ENCODE measurements at places on chromosomes 16 and 17.

- peaks cover 35% of the 10 kb centered on the region for H3K4me1 ChIP-seq
- H3K27ac ChIP-seq = peak overlapping the region; percentile 59
- H3K27me3 ChIP-seq = no peaks in the 10 kb centered on the region
- H3K4me3 ChIP-seq = no peak overlapping the region
Measured at GRCh38 chr17:2043785-2044184, 2.0 kb downstream of the OVCA2 start.

DNA sequence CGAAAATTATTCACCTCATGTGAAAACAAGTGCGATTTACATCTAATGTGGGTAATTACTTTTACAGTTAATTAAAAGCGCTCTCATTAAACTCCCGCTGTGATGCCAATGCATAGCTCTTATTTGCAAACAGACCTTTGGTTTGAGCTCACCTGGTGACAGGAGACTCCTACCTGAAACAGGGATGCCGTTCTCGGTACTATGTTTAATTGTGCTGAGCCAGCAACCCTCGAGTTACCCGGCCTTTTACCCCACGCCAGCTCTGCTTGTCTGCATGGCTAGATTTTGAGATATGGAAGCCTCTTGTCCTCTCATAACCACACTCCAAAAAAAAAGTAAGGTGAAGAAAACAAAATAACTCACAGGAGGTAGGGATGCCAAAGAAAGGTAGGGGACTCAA is 690.4 kb upstream of the RBFOX1 start:
- no peaks in the 10 kb centered on the region for H3K36me3 ChIP-seq
- H3K4me3 ChIP-seq = no peak overlapping the region
- H3K27me3 ChIP-seq = no peaks in the 10 kb centered on the region
- DNase-seq = no peak

GRCh38 chr16:57994778-57995177 is 5.7 kb downstream of the ZNF319 start:
- H3K4me3 ChIP-seq = no peak overlapping the region
- no peak for DNase-seq
- H3K36me3 ChIP-seq = peaks cover 2% of the 10 kb centered on the region
- H3K27ac ChIP-seq = no peak overlapping the region
- H3K4me1 ChIP-seq = peaks cover 15% of the 10 kb centered on the region

GRCh38 chr17:49931416-49932137 is 37.4 kb upstream of the DLX4 start:
- peaks cover 22% of the 10 kb centered on the region for H3K4me1 ChIP-seq
- DNase-seq = no peak
- no peak overlapping the region for H3K4me3 ChIP-seq
- no peak overlapping the region for H3K27ac ChIP-seq
- no peaks in the 10 kb centered on the region for H3K36me3 ChIP-seq

DNA sequence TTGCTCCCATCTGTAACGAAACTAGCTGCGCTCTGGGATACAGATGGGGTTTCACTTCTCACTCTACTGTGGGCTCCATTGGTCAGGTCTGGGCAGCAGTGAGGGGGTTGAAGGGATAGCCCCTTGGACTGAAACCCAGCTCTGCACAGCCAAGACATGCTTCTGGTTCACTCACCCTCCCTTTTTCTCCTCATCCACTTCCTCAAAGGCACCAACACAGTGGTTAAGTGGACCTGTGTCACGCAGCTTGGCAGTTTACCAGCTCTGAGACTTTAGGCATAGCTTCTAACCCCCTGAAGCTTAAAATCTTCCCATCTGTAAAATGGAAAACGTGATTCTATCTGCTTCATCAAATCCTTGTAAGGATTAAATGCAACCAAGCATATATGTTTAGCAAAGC is 11.5 kb upstream of the KRT38 start:
- H3K4me1 ChIP-seq = no peaks in the 10 kb centered on the region
- H3K27ac ChIP-seq = no peak overlapping the region
- no peak for DNase-seq

DNA sequence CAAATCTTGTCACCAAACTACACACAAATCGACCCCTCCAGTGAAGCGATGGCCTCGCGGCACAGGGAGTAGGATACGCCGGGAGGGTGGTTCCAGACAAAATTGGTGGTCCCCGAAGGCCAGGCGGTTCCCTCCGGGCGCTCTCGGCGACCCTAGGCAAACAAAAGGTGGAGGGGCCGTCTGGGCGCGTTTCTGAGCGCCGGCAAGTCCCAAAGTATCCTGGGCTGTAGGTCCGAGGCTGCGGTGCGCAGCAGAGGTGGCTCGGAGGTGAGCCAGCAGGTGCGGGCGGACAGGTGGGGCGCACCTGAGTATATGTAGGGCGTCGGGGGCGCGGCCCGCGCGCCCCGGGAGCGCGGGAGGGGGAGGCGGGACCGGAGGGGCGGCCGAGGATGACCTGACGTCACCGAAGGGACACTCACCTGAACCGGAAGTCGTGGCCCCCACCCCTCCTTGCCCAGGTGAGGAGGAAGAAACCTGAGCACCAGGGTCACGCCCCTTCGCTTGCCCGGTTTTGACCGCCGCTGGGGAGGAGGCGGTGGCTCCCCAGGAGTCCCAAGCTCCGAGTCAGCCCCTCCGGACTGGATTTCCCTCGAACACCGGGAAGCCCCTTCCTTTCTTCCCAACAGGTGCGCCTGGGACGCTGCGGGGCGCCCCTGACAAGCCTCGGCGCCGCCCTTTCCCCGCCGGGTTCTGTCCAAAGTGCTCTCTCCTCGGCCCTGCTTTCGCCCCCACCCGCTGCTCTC is at the start of gene CLDN7:
CLDN7 (minus strand) TSS at position 287 of the 743 bp plus-strand sequence. CDS start 435 bp downstream, outside the sequence.
- peaks cover 12% of the 10 kb centered on the region for H3K4me1 ChIP-seq
- DNase-seq = no peak
- peaks cover 14% of the 10 kb centered on the region for H3K27me3 ChIP-seq
- H3K27ac ChIP-seq = no peak within 1 kb of the TSS

DNA sequence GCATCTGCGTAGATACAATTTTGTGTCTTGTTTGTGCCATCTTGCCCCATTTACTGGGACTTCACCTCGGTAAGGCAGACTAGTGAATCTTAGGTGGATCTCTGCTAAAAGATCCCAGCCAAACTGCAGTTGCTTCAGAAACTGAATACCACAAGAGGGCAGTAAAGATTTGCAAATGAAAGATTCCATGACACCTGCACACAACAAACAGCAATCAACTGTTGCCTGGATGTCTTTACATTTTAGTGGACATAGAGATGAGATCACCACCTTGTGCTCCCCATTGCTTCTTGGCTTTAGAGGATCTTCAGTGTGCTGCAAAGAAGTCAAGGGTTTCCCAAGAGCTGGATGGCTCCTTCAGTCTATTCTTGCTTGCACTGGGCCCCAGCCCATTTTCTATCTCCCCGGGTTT is 119.2 kb upstream of the CACNG5 start:
- no peaks in the 10 kb centered on the region for H3K36me3 ChIP-seq
- H3K4me1 ChIP-seq = no peaks in the 10 kb centered on the region
- peak; percentile 43 for DNase-seq
- no peak overlapping the region for H3K27ac ChIP-seq

DNA sequence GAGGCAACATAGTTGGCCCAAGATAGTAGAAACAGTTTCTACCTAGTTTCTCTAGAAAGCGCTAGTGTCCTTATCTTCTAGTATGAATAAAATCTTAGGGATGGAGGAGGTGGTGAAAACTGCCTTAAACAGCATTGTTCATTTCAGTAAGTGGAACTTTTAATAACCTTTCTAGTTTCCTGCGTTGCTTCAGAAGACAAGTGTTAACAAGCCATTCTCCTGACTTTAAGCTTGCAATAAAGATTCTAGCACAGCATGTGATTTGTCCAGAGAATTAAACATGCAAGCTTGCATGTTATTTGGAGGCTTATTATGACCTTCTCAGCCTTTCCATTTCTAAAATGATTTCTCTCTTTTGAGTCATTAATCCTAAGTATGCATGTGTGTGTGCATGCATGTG is 72.3 kb downstream of the TANGO6 start:
- H3K4me3 ChIP-seq = no peak overlapping the region
- no peaks in the 10 kb centered on the region for H3K27me3 ChIP-seq
- no peak for DNase-seq
- H3K36me3 ChIP-seq = peaks cover 10% of the 10 kb centered on the region
- no peak overlapping the region for H3K27ac ChIP-seq

- peaks cover 13% of the 10 kb centered on the region for H3K4me1 ChIP-seq
- H3K4me3 ChIP-seq = no peak overlapping the region
- H3K36me3 ChIP-seq = peaks cover 9% of the 10 kb centered on the region
- no peaks in the 10 kb centered on the region for H3K27me3 ChIP-seq
- no peak for DNase-seq
- H3K27ac ChIP-seq = no peak overlapping the region
Measured at GRCh38 chr17:2386400-2387085, 14.3 kb downstream of the MNT start.

GRCh38 chr17:42422958-42423712 is at the start of gene CAVIN1:
TSS of gene CAVIN1 (minus strand) at chr17:42423256. CDS start at chr17:42423097, 159 bp downstream.
- no peaks in the 10 kb centered on the region for H3K36me3 ChIP-seq
- peak within 1 kb of the TSS; percentile 91 for H3K27ac ChIP-seq
- H3K27me3 ChIP-seq = no peaks in the 10 kb centered on the region
- peak within 1 kb of the TSS; percentile 96 for H3K4me3 ChIP-seq

- no peaks in the 10 kb centered on the region for H3K27me3 ChIP-seq
- no peak overlapping the region for H3K27ac ChIP-seq
- H3K4me1 ChIP-seq = no peaks in the 10 kb centered on the region
Measured at GRCh38 chr16:87368029-87368770, 15.4 kb downstream of the FBXO31 start.

DNA sequence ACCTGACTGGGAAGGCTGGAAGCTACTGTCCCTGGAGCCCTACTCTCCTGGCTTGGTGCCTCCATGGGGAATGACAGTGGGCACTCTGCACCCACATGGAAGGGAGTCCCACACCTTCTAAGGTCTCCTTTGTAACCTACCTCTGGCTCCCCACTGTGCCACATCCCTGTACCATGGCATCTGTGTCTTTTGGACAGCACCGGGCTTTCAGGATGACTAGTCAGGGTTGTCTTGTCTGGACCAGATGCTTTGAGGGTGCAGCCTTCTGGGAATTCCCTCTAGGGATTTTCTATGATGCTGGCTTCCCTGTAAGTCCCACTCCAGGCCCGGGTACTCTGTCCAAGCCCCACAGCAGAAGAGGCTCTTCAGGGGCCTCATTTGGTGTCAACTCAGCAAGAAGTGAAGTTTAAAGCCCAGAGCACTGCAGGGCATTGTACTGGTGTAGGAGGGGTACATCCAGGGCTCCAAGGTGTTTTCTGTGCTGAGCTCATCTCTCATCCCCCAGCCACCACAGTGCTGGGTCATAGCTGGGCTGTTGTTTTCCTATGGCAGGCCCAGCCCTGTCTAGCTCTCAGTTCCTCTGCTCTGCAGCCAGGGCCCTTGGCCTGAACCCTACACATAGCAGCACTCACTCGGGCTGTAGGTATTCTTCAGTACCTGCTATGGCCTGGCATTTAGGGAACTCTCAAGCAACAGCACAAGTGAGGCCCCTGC is 255.3 kb downstream of the CPPED1 start:
- no peak for DNase-seq
- H3K27me3 ChIP-seq = no peaks in the 10 kb centered on the region
- H3K36me3 ChIP-seq = no peaks in the 10 kb centered on the region
- peaks cover 9% of the 10 kb centered on the region for H3K4me1 ChIP-seq
- no peak overlapping the region for H3K4me3 ChIP-seq
- H3K27ac ChIP-seq = no peak overlapping the region

DNA sequence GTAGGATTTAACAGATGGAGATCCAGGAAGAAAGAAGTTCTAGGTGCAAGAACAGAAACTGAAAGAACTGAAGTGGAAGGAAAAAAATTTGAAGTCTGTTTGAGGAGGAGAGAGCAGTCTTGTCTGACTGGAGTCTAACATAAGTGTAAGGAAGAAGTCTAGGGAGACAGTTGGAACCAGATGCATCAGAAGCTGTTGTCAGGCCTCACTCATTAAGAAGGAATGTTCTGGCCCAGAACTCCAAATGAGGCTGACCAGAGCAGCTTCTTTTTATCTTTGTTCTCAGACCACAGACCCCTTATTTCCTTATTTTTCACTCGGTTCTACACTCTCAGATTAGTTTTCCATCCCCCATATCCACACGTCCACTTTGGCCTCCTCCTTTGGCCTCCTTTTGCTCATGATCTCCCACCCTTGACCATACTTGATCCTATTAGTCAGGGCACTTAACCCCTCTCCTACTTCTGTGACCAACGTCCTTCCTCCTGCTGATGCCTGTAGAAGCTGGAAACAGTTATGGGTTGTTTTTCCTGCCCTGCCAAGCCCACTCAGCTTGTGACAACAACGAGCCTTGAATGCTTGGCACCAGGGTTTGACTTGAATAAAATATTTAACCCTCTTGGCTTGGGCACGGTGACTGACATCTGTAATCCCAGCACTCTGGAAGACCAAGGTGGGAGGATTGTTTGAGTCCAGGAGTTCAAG is 7.0 kb upstream of the MYH2 start:
- no peak overlapping the region for H3K27ac ChIP-seq
- H3K27me3 ChIP-seq = no peaks in the 10 kb centered on the region
- no peaks in the 10 kb centered on the region for H3K36me3 ChIP-seq
- H3K4me3 ChIP-seq = no peak overlapping the region
- H3K4me1 ChIP-seq = no peaks in the 10 kb centered on the region

GRCh38 chr16:84753412-84754326 is 53.9 kb downstream of the USP10 start:
- no peaks in the 10 kb centered on the region for H3K36me3 ChIP-seq
- no peak overlapping the region for H3K27ac ChIP-seq
- DNase-seq = no peak
- no peak overlapping the region for H3K4me3 ChIP-seq
- H3K27me3 ChIP-seq = no peaks in the 10 kb centered on the region
- peaks cover 15% of the 10 kb centered on the region for H3K4me1 ChIP-seq

DNA sequence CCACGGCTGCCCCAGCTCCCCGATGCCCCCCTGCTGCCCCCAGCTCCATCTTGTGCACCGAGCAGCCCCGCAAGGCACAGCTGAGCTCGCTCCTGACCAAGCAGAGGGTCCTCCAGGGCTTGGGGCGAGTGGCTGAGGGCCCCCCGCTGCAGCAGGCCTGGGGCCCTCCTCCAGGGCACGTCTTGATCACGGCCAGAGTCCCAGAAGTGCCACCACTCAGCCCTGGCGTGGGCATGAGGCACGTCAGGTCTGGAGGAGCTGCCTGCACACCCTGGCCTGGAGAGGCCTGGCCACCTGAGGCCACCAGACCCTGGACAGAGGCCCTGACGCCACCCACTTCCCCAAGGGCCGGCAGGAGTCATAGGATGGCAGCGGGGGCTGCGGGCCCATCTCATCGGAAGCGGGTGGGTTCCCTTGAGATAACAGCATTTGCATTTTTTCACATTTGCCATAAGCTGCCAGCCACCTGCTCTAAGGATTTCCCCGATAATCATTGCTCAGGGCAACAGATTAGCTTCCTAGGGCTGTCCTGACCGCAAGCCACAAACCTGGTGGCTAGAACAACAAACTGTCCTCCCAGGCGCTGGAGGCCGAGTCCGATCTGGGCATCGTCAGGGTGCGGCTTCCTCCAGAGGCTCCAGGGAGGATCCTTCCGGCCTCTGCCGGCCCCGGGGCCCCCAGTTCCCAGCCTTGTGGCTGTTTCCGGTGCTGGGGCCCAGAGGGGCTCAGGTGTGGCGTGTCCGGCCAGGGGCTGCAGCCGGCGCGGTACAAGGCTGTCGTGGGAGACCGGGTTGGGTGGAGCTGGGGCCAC is 23.9 kb upstream of the C1QTNF8 start:
- DNase-seq = no peak
- no peak overlapping the region for H3K4me3 ChIP-seq
- H3K36me3 ChIP-seq = no peaks in the 10 kb centered on the region
- no peaks in the 10 kb centered on the region for H3K4me1 ChIP-seq
- H3K27ac ChIP-seq = no peak overlapping the region

- H3K4me1 ChIP-seq = peaks cover 20% of the 10 kb centered on the region
- H3K4me3 ChIP-seq = no peak overlapping the region
- no peaks in the 10 kb centered on the region for H3K27me3 ChIP-seq
- peak; percentile 43 for DNase-seq
- no peak overlapping the region for H3K27ac ChIP-seq
- H3K36me3 ChIP-seq = peaks cover 5% of the 10 kb centered on the region
Measured at GRCh38 chr17:2433696-2434095, 32.8 kb upstream of the MNT start.

GRCh38 chr17:65430209-65430833 is 131.1 kb downstream of the AXIN2 start:
- no peak overlapping the region for H3K27ac ChIP-seq
- no peaks in the 10 kb centered on the region for H3K4me1 ChIP-seq
- no peak for DNase-seq
- no peaks in the 10 kb centered on the region for H3K36me3 ChIP-seq
- no peaks in the 10 kb centered on the region for H3K27me3 ChIP-seq

All from astrocyte (in vitro differentiated cells and primary cell).